ENCODE measurements at places on chromosomes 13 and 19. TPM values are rescaled to one million over a fixed set of nuclear protein-coding genes. Genes with fewer than 3 reads are reported as not detected.

DNA sequence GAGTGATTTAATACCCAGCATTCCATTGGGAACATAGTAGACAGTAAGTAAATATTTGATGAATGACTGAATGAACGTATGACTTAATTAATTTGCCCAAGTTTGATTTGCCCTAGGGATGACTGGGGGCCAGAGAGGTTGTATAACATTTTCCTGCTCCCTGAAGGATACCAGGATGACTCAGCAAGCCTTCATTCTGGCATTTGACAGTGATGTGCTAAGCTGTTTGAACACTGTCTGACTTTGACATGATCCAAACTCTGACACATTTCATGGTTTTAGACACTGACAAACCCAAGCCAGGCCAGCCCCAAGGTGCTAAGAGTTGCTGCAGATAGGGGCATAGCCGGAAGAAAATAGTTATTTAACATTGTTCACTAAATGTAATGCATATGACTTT lies 53.4 kb upstream of the KLF12 start:
- no peak for DNase-seq

DNA sequence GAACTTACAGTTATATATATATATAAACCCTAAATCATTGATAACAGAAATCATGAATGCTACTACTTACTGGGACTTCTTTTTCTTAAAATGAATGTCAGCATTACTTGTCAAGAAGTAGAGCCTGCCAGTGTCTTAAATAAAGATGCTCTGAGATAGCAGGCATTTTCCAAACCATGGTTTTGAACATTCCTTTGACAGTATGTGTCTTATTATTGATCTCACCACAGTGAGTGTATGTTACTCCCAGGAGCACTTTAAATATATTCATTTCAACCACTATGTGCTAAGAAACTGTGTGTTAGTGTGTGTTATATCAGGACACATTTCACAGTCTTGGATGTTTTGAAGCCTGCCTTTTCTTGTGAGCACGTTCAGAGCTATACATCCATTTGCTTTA lies 28.2 kb downstream of the TNFRSF19 start:
- DNase-seq, result no peak

DNA sequence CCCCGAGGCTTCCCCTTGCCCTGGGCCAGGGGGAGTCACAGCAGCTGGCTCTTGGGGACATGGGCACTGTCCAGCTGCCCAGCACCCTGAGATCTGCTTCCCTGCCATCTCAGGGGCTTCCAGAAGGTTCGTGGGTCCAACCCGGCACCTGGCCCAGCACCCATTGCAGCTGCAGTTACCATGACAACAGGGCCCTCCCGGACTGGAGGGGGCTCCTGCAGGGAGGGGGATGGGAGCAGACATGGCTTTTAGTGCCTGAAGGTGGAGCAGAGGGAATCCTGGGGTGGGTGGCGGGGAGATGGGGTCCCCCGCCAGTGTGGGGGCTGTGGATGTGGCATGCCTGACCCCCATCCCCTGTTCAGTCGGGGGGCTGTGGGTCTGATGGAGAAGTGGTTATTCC lies 14.7 kb downstream of the PIN1 start:
- no peak for DNase-seq

GRCh38 chr13:107200491-107200890 lies 632.6 kb upstream of the ARGLU1 start:
- DNase-seq, result no peak

- no peak for DNase-seq
Observed at GRCh38 chr13:100883453-100883852, 208.9 kb upstream of the TMTC4 start.

DNA sequence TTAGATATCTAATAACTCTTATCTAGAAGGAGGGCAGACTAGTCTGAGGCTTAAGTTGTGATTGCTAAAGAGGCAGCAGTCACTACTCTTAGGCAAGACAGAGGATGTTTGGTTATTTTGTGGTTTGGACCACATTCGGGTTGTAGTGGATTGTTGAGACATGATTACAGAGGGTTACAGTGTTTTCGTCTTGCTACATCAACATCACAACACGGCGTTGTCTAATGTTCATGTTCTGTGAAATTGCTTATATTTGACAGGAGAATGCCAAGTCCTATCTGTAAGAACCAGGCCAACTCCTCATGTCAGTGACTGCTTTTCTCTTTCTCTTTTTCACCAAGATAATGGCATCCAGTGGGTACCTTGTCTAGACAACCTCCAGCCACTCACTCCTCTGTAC lies 16.8 kb upstream of the TM9SF2 start:
- no peak for DNase-seq

DNA sequence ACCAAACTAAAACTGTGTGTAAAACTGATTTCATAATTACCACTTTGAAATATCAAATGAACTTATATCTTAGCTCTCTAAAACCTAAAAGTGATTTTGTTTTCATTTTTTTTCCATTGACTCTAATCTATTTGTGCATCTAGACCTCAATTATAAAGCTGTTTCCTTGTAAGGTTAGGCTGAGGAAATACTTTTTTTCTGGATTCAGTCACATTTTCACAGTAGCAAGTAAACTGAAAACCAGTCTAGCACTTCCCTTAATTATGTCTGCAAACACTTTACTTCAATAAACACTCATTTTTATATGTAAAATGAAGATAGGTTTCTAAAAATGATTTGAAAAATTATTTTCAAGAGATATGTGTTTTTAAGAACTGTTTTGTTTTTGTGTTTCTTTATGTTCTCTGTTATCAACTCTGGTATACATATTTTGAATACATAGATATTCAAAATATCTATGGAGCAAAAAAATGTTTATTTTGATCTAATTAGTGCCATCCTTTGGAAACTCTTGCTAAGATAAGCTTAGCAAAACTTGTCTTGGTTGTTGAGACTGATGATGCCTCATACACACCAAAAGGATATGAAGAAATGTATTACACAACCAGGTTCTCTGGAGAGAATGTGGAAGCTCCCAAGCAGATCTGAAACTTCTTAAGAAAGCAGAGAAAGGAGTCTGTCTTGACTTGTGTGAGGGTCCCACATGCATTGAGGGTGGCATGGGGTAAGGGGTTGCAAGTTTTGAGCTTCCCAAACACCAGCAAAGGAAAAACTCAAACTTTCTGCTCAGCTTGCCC lies 1887.4 kb downstream of the PCDH9 start:
- DNase-seq, result no peak

- no peak for DNase-seq
Observed at GRCh38 chr13:110330491-110331011, 23.5 kb downstream of the COL4A2 start.

DNA sequence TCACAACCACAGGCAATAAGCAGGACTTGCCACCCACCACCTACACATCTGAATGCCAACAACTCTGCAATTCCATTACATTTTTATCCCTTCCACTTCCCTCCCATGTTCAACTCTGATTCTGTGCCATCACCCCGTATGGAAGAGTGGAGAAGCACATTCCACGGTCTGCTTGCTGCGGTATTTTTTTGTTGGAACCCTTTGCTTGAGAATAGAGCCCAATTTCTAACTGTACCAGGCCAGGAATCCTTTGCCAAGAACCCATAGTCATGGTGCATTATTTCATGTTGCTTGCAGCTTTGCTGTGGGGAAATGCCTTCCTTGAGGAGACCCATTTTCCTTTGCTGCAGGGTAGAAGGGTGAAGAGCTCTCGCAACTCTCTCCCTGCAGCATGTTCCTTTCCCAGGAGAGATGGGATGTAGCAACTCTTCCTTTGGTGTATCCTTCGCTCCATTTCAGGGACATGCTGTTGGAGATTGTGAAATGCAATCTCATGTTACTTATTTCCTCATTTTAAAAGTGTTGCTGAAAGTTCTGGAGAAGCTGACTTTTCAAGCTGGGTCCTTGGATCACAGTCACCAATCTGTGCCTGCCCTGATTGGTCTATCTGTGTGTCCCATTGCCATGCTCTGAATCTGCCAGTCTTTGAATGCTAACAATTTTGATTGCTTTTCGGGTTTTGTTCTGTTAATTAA lies 69.8 kb upstream of the STARD13 start:
- peak; percentile 13 for DNase-seq

- no peak for DNase-seq
Observed at GRCh38 chr13:51729866-51730553, 74.0 kb downstream of the DHRS12 start.

- no peak for DNase-seq
Observed at GRCh38 chr19:29672933-29673336, 7.7 kb downstream of the PLEKHF1 start.

DNA sequence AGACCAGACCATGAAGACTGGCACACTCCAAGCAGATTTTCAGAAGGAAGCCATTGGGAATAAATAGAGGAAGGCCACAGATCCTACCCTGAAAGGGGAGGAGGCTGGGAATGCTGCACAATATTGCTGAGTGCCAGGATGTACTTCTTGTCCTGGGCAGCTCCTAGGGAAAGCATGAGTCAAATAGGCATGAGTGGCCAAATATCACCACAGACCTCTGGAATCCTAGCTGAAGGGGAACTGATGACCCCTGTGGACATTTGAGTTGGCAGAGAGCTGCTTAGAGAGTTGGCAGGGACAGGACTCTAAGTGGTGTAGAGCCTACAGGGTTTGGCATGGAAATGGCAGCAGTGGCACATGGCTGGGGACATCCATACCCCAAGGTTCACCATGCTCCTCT lies 234.3 kb upstream of the TRPC4 start:
- DNase-seq, result no peak

- DNase-seq, result peak; percentile 42
Observed at GRCh38 chr13:83281654-83282053, 600.6 kb downstream of the SLITRK1 start.

NOVA2 gene
- polyA plus RNA-seq, result 4.0 TPM

CALR gene
- 587 TPM for polyA plus RNA-seq

PLK5 gene
- 0.09 TPM for polyA plus RNA-seq

SIAH3 gene
- 0.10 TPM for polyA plus RNA-seq

ZNF225 gene
- polyA plus RNA-seq, result 6.3 TPM

SIGLEC9 gene
- 0.79 TPM for polyA plus RNA-seq

ARHGAP45 gene
- 10.4 TPM for polyA plus RNA-seq

SLC8A2 gene
- polyA plus RNA-seq, result 0.12 TPM

ZNF90 gene
- polyA plus RNA-seq, result 2.8 TPM
